Left ventricle myocardium inferior (tissue), 1 donor: ENCODE measurements at places on chromosomes 5 and 9. TPM values are rescaled to one million over a fixed set of nuclear protein-coding genes. Genes with fewer than 3 reads are reported as not detected.

Gene SOX30
- total RNA-seq, result 0.08 TPM

Gene NEUROG1
- not detected for total RNA-seq

Gene FOXD1
- total RNA-seq, result 0.19 TPM

DNA sequence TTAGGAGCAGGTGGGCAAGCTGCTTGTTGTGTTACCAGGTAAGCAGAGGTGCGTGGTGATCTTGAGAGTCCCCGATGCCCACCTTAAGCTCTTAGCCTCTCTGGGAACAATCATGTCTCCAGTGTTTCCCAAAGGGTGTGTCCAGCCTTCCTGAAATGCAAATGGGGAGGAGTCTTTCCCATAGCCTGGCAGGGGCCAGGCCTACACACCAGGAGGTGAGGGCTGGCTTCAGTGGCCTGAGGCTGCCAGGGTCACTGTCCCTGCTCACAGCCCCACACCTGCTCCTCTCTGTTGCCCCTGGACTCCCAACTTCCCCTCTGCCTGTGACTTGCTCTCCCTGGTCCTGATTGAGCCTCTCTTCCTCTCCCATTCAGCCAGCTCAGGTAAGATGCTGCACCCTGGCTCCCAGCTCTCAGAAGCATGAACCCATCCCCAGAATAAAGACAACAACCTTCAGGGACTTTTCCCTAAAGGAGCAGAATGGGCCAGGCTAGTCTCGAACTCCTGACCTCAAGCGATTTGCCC, 65.7 kb upstream of the PHYKPL start:
- no peaks in the 10 kb centered on the region for H3K36me3 ChIP-seq
- no peak overlapping the region for H3K4me3 ChIP-seq
- H3K4me1 ChIP-seq, result no peaks in the 10 kb centered on the region
- no peaks in the 10 kb centered on the region for H3K27me3 ChIP-seq

GRCh38 chr5:103224894-103225246, 33.7 kb upstream of the MACIR start:
- no peak for DNase-seq
- no peaks in the 10 kb centered on the region for H3K36me3 ChIP-seq
- H3K4me1 ChIP-seq, result no peaks in the 10 kb centered on the region
- H3K27ac ChIP-seq, result no peak overlapping the region
- no peak overlapping the region for H3K4me3 ChIP-seq

- no peak overlapping the region for H3K4me3 ChIP-seq
- no peak for DNase-seq
- H3K36me3 ChIP-seq, result peaks cover 38% of the 10 kb centered on the region
- peaks cover 19% of the 10 kb centered on the region for H3K4me1 ChIP-seq
Measured at GRCh38 chr9:128694344-128694743, 5.3 kb downstream of the SET start.

DNA sequence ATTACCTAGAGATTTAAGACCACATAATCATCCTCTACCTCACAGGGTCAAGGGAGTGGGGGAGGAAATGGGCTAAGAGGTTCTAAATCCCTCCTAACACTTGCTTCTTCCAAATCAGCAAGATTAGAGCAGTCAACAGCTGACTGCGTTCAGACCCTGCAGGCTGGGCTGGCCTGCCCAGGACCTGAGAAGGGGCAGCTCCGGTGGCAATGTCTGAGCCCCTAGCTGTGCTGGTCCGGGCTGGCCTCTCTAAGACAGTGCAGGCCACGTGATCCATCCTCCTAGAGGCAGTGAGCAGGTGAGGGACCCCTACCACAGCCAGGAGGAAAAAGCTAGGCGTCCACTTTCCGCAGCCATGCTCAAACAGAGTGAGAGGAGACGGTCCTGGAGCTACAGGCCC, at the start of gene KCNV2:
KCNV2 (plus strand) TSS at position 126 of the 400 bp plus-strand sequence; CDS start at position 356, 230 bp downstream.
- no peak for DNase-seq
- no peaks in the 10 kb centered on the region for H3K27me3 ChIP-seq
- H3K27ac ChIP-seq, result no peak within 1 kb of the TSS
- H3K4me3 ChIP-seq, result no peak within 1 kb of the TSS
- no peaks in the 10 kb centered on the region for H3K4me1 ChIP-seq
- H3K36me3 ChIP-seq, result no peaks in the 10 kb centered on the region

- peak overlapping the region; percentile 76 for H3K27ac ChIP-seq
- DNase-seq, result no peak
- H3K4me3 ChIP-seq, result no peak overlapping the region
- H3K4me1 ChIP-seq, result peaks cover 55% of the 10 kb centered on the region
- no peaks in the 10 kb centered on the region for H3K27me3 ChIP-seq
- peaks cover 30% of the 10 kb centered on the region for H3K36me3 ChIP-seq
Measured at GRCh38 chr5:137695651-137696428, 40.0 kb downstream of the KLHL3 start.

- no peak for DNase-seq
- H3K4me3 ChIP-seq, result no peak overlapping the region
- peaks cover 93% of the 10 kb centered on the region for H3K36me3 ChIP-seq
- H3K27me3 ChIP-seq, result no peaks in the 10 kb centered on the region
- H3K4me1 ChIP-seq, result no peaks in the 10 kb centered on the region
Measured at GRCh38 chr9:86329649-86330048, 24.6 kb downstream of the TUT7 start.

GRCh38 chr9:106953174-106953573, 90.2 kb downstream of the ZNF462 start:
- H3K4me3 ChIP-seq, result no peak overlapping the region
- H3K4me1 ChIP-seq, result peaks cover 21% of the 10 kb centered on the region
- DNase-seq, result no peak
- peaks cover 12% of the 10 kb centered on the region for H3K36me3 ChIP-seq

DNA sequence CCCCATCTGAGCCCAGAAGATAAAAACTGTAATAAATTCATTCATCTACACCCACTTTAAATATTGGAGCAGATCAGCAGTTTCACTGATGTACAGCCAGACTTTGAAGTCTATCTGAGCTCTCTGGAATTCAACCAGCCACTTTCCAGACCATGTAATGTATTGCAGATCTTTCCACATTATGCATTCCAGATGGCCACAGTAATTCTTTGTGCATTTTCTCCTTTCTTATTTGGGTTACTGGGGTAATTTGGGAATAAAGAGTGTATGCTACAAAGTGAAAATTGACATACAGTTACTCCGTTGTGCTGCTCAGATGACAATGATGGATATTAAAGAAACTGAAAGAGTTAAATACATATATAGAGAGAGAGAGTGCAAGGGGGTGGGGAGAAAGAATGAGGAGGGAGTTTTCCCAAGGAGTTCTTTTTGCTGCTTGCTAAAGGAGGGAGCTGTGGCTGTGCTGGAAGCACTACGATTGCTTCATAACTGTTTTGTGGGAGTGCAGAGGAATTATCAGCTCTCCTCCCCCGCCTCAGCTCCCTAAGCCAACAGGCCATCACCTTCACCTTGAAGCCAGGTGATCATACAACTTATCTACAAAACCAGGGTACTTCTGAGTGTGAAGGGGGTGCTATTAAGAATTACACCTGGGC, 152.8 kb downstream of the GAS1 start:
- DNase-seq, result no peak
- no peaks in the 10 kb centered on the region for H3K36me3 ChIP-seq
- H3K27ac ChIP-seq, result peak overlapping the region; percentile 79
- no peaks in the 10 kb centered on the region for H3K4me1 ChIP-seq
- H3K27me3 ChIP-seq, result peaks cover 23% of the 10 kb centered on the region
- H3K4me3 ChIP-seq, result peak overlapping the region; percentile 32

DNA sequence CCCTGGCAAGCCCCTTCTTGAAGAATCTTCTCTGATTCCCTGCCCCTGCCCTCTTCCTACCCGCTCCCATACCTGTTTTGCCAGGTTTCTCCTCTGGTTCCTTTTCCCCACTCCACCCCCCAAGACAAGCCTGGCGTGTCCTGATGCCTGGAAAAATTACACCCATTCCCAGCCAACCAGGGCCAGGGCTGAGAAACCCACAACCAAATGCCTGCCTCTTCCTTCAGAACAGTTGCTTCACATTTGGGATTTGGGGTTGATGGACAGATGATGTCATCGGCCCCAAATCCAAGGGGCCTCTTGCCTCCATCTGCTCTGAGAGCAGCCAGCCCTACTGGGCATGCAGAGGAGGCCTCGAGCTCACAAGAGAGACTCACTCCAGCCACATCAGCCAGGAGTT, 8.8 kb upstream of the NEK6 start:
- H3K27ac ChIP-seq, result no peak overlapping the region
- DNase-seq, result no peak
- H3K4me1 ChIP-seq, result peaks cover 12% of the 10 kb centered on the region
- no peaks in the 10 kb centered on the region for H3K36me3 ChIP-seq
- no peak overlapping the region for H3K4me3 ChIP-seq
